ENCODE measurements at places on chromosomes 13 and 19.
A peak's percentile ranks its signal among the peaks of the same experiment; 100 is the strongest.

- no peak for DNase-seq
Observed at GRCh38 chr13:51958217-51958547, 53.1 kb downstream of the ATP7B start.

DNA sequence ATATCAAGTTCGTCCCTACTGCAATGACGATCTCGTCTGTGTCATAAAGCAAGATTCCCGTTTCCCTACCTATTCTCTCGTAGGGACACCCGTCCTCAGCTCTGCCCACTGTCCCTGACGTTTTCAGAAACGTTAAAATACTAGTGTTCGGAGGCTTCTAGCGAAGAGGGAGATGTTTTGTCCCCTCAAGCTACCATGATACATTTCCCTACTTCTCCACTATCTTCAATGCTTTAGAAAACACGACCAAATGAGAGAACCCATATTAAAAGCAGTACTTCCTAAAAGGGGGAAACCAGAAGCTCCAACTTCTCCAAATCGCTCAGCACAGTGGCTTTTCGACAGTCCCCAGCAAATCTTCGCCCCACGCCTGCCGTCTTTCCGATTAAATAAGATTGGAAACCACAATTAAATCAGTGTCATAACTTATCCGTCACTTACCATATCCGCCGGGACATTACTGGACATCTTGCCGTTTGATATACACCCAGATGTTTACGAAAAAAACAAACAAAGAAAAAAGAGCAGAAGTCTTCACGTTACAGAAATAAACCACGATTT, 1.3 kb downstream of the UBL3 start:
- DNase-seq, result no peak

- DNase-seq, result no peak
Observed at GRCh38 chr13:79973533-79973963, 367.4 kb downstream of the SPRY2 start.

DNA sequence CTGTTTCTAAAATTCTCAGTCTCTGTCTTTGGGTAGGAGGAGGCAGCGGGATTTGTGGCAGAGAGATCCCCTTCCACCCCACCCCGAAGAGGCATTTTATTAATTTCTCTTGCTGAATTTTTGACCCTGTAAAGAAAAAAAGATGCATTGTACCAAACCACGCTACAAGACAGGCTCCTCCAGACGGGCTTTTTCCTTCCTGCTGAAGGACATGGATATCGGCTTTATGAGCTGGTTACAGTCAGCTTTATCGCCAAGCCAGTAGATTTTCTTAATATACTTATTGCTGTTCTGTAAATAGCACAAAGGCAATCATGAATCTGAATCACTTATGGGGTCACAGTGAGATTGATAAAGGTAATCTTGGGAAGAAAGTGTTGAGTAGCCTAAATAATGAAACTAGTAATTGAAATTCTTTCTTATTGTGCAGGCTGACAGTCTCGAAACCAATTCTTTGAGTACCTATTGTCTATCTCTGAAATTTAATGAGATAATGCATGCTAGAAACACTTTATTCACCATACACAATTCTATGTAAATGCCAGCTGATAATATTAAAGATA, 24.5 kb downstream of the MBNL2 start:
- no peak for DNase-seq

GRCh38 chr13:100214886-100215285, 126.0 kb downstream of the PCCA start:
- no peak for DNase-seq

GRCh38 chr13:37914781-37915391, 45.3 kb upstream of the TRPC4 start:
- DNase-seq, result no peak

DNA sequence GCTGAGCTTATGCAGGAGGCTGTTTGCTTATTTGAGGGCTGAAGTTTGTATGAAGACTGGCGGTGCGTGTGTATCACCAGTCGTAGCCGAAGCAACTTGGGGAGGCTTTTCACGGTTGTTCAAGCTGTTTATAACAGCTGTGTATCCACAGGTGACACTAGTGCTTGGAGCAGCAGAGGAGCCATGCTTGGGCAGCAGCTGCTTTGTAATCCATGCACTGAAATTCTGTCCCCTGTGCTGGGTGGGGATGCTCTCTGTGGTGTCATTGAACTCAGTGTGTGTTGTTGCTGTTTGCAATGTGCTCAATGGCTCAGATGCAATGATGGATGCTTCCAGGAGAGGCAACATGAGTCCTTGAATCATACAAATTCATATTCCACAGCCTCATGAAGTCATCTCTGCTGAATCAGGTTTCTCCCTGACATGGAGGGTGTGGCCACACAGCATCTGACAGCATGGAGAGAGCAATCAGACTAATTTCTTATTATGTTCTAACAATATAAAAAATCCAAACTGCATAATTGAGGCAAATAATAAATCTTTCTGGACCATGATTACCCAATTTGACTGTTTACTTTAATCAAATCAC, 18.8 kb upstream of the GTF3A start:
- no peak for DNase-seq

DNA sequence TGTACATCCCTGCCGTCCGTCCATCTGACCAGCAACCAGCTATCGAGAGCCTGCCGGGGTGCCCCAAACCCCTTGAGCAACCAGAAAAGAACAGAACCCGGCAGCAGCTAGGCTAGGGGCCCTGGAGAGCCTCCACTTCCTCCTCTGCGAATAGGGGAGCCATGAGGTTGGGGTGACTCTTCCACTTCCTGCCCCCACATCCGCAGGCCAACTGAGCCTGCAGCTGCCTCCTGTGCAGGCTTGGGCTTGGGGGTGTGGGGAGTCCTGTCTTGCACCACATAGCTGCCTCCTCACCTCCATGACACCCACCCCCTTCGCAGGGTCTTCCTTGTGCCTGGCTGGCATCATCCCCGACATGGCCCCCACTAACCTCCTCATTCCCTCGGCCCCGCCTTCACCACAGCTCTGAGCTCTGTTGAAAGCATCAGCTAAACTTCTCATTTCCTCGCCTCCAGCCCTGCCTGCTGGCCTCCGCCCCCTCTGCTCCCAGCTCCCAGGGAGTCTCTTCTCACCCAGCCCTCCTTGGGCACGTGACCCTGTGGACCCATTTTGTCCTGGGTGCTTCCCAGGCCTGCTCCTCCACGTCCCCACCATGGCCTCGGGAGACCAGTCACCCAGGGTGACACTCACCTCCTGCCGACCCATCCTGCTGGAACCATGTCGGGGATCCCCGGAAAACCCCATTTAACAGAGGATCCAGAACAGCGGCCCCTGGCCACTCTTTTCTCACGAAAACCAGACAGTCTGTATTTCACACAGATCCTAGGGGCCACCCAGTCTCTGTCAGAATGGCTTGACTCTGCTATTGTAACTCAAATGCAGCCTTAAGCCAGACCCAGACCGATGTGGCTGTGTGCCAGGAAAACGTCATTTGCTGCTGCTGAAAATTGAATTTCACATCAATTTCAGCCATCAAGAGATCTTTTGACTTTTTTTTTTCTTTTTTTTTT, 50.4 kb downstream of the MYO9B start:
- DNase-seq, result peak; percentile 44

- no peak for DNase-seq
Observed at GRCh38 chr13:72221276-72221962, 354.4 kb upstream of the DACH1 start.
